ENCODE measurements at places on chromosomes 2 and 18.

DNA sequence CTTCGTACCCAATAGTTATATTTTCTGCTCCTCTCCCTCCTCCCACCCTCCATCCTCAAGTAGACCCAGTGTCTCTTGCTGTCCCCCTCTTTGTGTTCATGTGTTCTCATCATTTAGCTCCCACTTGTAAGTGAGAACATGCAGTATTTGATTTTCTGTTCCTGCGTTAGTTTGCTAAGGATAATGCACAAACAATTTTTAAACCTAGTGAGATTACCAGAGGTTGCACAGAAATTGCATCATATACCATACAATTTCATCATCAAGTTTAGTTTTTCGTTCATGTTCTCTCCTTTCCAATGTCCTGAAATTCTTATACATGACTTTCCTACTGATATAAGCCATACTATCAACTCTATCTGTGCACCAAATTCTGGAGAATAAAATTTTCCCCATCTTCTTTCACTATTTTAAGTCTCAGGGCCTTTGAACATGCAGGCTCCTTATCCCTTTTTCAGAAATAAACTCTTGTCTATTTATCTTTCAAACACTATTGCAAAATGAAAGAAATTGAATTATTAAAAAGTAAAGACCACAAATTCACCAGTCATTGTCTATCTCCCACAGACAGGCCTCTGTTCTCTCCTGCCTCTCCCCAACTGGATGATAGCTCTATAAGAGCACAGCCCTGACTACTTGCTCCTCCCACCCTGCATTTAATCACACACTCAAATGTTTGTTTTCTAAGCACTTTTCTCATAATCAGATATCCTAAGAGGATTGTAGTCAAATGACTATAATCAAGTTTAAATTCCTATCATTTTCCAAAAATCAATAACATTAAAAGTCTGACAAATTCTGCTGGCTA, 27.2 kb upstream of the B4GALT6 start:
- no peak for DNase-seq

- DNase-seq = no peak
Measured at GRCh38 chr2:127953849-127954248, 68.1 kb upstream of the AMMECR1L start.

GRCh38 chr2:86078774-86079545, 26.7 kb downstream of the POLR1A start:
- DNase-seq = peak; percentile 82

GRCh38 chr2:102505290-102505689, 32.3 kb downstream of the SLC9A4 start:
- DNase-seq = no peak

GRCh38 chr2:218478544-218478943, 59.6 kb downstream of the VIL1 start:
- DNase-seq = no peak

GRCh38 chr18:23994361-23994902, 20.1 kb upstream of the TTC39C start:
- no peak for DNase-seq

GRCh38 chr2:178908810-178909209, 101.6 kb upstream of the TTN start:
- DNase-seq = no peak

- DNase-seq = no peak
Measured at GRCh38 chr2:108917526-108917925, 71.5 kb downstream of the EDAR start.

DNA sequence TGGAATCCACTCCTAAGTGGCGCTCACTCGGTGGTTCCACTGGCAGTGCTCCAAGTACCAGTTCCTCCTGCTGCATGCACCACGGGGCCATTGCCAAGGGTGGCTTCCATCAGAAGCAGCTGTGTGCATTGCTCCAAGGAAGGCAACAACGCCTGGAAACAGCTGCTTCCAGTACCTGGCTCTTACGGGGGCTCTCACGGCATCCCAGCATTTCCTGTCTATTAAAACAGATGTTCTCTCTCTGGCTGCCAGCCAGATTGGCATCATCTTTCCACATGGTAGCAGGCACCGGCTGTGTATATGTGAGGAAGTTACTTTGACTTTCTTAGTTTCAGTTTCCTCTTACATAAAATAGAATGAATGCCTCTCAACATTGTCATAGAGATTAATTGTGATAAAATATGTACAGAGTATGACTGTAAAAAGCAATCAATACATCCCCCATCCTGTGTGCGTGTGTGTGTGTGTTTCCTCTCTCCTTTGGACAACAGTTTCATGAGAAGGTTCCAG, 84.9 kb downstream of the CMPK2 start:
- peak; percentile 39 for DNase-seq
